Activated CD4-positive, alpha-beta memory T cell treated with anti-CD3 and anti-CD28 coated beads for 36 hours (primary cell): ENCODE measurements at places on chromosomes 16 and 17. TPM values are rescaled to one million over a fixed set of nuclear protein-coding genes. Genes with fewer than 3 reads are reported as not detected.

GRCh38 chr16:22054847-22055590 is 37.3 kb upstream of the VWA3A start:
- peaks cover 12% of the 10 kb centered on the region for H3K36me3 ChIP-seq
- peaks cover 49% of the 10 kb centered on the region for H3K4me1 ChIP-seq
- peak; percentile 43 for DNase-seq
- H3K27me3 ChIP-seq: no peaks in the 10 kb centered on the region
- peak overlapping the region; percentile 71 for H3K27ac ChIP-seq

The CD300A gene
- total RNA-seq: 11.3 TPM

The HOXB6 gene
- total RNA-seq: 0.22 TPM

The NTHL1 gene
- 24.3 TPM for total RNA-seq

DNA sequence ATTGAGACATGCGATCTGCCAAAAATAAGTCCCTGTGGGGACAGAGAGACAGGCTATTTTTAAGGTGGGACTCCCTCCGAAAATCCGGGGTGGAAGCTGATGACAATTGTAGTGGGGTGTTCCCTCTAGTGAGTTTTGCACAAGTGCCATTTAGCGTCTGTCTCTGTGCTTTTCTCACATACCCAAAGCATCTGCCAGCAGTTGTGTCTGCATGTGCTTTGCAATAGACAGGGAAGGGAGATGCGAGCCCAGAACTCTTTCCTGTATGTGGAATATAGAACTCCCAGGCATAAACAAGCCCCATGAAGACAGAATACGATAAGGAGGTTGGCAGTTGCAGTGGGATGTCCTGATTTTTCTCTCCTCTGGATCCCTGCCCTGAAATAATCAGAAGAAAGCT is 282.7 kb upstream of the XYLT1 start:
- DNase-seq: no peak
- H3K27ac ChIP-seq: no peak overlapping the region
- no peaks in the 10 kb centered on the region for H3K4me1 ChIP-seq
- H3K36me3 ChIP-seq: no peaks in the 10 kb centered on the region
